Epithelial cell of proximal tubule (primary cell): ENCODE measurements at places on chromosomes 5 and 9.

GRCh38 chr9:107630156-107630555 lies 140.6 kb upstream of the KLF4 start:
- DNase-seq = no peak

GRCh38 chr9:16864649-16865434 lies 5.6 kb downstream of the BNC2 start:
- no peak for DNase-seq

DNA sequence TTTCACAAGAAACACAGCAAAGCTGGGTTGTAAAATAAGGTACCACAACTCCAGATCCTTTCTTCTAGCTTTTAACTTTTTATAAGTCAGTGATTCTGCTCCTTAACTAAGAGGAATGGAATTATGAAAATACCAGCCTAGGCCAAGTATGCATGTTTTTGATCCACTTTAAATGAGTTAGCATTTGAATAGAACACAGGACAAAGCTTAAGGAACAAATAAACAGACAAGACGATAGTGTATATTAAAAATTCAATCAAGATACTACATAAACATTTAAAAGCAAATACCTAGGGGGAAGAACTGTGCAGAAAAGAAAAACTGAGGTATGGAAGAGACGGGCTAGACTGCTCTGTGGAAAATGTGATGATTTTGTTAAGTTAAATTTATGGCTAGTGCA lies 200.7 kb downstream of the LURAP1L start:
- DNase-seq = no peak

GRCh38 chr9:21326526-21327139 lies 8.6 kb downstream of the KLHL9 start:
- DNase-seq = no peak

GRCh38 chr9:129436751-129437625 lies 183.9 kb downstream of the C9orf50 start:
- DNase-seq = no peak

GRCh38 chr9:215631-216155 lies 1.0 kb downstream of the DOCK8 start:
- no peak for DNase-seq

GRCh38 chr5:13866792-13867191 lies 77.7 kb downstream of the DNAH5 start:
- DNase-seq = no peak

DNA sequence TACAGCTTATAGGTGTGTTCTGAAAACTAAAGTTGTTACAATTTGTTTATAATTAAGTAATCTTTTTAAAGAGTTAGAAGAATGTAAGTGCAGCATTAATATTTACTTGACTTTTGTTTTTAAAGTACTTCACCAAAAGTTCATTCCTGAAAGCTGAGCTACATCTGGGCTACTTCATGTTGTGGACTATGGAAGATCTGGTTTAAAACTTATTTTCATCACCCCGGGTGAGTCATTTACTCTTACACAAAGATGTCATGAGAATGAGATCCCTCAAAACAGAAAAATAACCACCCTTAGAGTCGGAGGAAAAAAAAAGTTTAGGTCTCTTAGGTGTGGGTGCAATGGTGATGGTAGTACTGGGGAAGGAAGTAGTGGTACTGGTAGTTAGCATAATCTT lies 5.1 kb downstream of the POU5F2 start:
- DNase-seq = no peak

- no peak for DNase-seq
Observed at GRCh38 chr9:110128664-110129329, 79.2 kb downstream of the C9orf152 start.

DNA sequence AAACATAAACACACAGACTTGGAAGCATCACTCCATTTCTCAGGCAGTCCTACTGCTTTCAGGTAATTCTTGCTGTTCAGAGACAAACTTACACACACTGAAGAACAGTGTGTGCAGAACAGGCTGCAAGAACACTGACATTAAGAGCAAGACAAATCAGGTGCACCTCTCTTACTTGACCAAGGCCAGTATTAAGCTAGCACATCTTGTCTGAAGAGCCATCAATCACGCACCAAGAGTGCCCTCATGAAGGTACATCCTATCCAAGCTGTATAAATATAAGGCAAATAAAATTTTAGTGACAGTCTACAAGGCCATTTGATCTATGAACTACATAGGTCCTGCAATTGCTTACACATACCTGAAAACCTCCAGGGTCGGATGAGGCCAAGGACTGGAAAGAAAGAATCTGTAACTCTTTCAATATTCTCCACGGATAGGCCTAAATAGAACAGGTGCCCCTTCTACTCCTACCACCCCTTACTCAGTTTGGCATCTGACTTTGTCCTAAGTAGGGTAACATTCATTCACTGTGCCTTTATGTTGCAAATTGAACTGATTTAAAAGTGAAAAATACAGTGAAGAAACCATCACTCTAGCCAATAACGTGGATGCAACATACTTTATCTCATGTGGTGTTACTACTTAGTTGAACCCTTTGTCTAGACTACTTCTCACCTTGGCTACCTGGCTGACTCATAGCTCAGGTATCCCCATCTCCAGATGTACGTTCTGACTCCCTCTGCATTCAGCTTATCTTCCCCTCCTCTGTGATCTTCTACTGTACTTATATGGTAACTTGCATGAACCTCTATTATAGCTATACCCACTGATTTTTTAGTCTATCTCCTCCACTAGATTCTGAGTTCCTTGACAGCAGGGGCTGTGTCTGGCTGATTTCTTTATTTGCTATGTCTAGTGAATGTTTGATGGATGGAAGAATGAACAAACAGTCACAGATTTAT lies 256.3 kb downstream of the KIAA0825 start:
- DNase-seq = no peak

GRCh38 chr5:31992377-31992776 lies 181.7 kb downstream of the GOLPH3 start:
- DNase-seq = no peak

DNA sequence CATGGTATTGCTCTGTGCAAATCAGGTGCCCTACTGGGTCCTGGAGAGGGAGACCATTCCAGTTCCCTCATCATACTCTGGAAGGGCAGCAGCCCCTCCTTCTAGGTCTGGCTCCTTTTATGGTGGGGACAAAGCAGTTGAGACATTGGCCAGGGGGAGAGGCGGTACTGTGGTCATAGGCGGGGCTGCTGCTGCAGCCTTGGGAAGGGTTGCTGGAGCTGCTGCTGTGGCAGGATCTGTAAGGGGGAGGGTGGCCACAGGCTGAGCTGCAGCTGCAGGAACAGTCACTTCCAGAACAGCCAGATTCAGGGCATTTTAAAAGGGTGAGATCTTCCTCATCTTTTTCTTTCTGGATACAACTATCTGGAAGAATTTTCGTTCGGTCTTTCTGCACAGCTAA lies 233.0 kb upstream of the SGCD start:
- no peak for DNase-seq

GRCh38 chr9:94157050-94157801 lies 73.0 kb downstream of the PTPDC1 start:
- DNase-seq = no peak

GRCh38 chr5:111234125-111234524 lies 9.9 kb downstream of the CAMK4 start:
- no peak for DNase-seq

DNA sequence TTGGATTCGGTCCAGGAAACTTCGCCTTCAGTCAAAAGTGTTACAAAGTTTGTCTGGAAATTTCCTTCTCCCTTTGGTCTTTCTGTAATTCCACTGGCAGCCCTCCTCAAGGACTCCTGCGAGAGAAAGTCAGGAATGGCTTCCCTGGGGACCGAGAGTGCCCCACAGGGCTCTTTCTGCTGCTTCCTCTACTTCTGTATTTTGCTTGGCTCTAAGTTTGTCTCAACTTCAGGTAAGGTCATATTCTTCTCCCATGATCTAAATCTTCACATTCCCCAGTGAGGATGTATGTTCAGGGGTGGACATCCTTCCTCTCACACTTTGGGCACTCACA lies 10.3 kb upstream of the RIOK2 start:
- DNase-seq = no peak

DNA sequence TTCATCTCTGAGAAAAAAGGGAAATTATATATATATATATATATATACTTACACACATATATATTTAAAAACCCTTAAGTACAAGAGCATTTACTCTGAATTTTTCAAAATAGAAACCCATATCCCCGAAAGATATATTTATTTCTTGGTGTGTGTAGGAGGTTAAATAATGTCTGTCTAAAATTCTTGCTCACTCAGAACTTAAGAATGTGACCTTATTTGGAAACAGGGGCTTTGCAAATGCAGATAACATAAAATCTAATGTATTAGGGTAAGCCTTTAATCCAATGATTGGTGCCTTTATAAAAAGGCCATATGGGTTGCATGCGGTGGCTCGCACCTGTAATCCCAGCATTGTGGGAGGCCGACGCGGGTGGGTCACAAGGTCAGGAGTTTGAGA lies 517.3 kb upstream of the TLE4 start:
- DNase-seq = no peak

DNA sequence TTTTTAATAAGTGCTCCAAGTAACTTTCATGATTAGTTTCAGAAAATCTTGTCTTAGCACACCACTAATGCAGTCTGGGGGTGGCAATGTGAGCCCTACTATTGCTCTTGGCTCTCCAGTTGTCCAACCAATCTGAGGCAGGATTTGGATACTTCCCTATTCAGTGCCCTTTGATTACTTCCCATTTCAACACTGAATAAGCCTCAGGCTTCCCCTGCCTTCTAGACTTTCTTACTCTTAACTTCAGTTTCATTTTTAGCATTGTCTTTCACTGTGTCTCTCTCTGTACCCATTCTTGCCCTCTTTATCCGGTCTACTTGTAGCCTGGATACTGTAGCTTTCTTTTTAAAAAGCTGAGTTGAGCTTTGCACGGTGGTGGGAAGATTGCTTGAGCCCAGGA lies 186.1 kb downstream of the C9orf152 start:
- no peak for DNase-seq

DNA sequence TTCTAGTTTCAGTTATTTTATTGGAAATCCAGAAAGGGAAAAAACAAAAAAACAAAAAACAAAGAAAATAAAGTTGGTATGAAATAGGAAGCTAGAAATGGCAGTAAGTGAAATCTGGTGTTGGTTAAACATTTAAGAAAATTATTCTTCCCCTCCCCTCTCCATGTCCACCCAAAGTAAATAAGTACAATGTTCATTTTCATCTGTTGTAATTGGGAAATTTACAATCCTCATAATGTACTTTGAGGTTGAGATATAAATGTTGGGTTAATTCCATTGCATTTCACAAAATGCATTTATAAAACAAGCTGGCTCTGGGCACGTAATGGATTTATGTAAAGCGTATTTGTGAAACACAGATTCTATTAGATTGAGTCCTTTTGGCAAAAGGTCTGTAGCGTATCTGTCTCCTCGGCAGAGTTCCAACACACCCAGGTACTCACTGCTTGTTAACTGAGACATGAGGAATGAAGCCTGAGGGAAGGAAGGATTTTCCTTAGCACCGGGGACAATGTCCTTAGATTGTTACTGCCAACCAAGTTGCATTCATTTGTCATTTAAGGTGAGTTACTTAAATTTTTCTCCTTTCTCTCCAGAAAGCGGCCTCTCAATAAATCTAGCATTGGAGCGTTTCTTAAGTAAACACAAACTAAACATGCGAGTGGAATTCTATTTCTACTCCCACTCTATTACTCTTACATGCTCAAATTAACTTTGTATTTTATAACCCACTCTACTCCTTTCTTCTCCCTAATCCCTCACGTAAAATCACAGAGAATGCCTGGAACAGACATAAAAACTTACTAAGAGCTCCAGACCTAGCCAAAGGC lies 912.3 kb upstream of the WWC1 start:
- DNase-seq = no peak

DNA sequence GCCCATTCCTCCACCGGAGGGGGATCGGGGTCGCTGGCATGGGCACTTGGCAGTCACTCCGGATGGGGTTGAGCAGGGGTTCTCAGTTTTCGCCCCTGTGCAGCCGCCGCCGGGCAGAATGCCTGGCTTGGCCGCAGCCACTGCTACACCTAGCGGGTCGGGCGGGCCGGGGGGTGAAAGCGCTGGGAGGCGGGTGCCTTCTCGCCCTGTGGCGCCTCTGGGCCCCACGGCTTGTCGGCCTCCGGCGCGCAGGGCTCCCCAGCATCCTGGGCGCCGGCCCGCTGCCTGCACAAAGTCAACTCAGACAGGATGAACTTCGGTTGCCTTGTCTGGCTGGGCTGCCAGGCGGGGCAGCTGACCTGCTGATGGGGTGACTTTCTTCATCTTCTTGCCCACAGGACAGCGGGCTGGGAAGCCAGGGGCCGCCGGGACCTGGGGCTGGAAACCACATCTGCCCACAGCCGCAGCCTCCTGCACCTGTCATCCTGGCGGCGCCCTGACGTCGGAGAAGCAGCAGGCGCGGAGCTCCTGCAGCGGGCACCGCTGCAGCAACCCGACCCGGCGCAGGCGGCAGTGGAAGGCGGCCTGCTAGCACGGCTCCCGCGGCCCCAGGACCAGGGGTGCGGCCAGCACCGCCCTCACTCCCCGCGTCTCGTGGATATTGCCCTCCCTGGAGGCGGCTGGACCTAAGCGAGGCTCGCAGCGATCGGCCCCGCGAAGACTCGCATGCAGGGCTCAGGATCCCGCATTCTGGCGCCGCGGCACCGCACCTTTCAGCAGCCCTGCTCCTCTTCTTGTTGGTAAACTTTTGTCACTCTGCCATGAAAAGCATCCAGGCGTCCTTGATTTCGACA lies 1.3 kb upstream of the ANKRD18A start:
- DNase-seq = no peak

- DNase-seq = no peak
Observed at GRCh38 chr5:72906806-72907205, 49.0 kb upstream of the FCHO2 start.

GRCh38 chr5:100779669-100780375 lies 123.3 kb downstream of the ST8SIA4 start:
- no peak for DNase-seq

GRCh38 chr5:1294206-1294834 lies 548 bp downstream of the TERT start:
- DNase-seq = no peak

DNA sequence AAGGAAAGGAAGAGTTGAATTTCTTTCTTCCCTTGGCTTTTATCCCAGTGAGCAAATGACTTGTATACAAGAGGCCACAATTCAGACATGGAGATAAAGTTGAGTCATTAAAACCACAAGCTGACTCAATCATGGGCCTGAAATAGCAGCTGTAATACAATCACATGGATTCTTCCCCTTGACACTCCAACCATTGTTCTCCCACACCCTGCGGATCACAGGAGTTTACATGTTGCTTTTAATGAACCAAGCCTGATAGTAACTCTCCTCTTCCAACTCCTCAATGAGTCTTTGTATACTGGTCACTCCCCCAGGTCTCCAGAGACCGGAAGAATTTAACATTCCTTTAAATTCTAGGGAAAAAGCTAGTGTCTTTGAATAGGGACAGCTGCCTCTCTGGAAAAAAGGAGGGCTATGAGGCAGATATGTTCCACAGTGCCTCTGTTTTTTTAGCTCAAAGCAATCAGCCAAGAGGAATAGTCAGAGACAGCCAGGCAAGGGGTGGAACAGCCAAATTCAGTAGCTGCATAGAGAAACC lies 32.4 kb downstream of the PCDHGC5 start:
- DNase-seq = peak; percentile 98

- DNase-seq = peak; percentile 75
Observed at GRCh38 chr9:12771891-12772290, 2.9 kb upstream of the LURAP1L start.
